ENCODE measurements at places on chromosomes 4 and X.

DNA sequence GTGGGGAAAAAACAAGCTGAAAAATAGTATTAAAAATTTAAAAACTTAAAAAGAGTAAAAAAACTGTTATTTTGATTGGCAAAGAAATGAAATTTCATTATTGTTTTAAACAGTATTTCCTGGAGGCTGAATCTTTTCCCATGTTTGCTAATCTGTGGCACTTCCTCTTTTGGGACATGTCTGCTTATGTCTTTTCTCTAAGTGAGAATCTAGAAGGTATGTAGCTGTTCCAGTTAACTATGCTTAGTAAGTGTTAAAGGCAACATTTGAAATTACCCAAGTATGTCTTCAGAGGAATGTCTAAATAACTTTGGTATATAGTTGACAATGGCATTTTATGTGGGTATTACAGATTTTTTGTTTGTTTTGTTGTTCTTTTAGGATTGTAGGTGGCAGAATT is 81.6 kb upstream of the TBC1D9 start:
- H3K27ac ChIP-seq, result no peak overlapping the region
- DNase-seq, result no peak
- H3K4me3 ChIP-seq, result no peak overlapping the region
- H3K27me3 ChIP-seq, result no peaks in the 10 kb centered on the region
- no peaks in the 10 kb centered on the region for H3K36me3 ChIP-seq

DNA sequence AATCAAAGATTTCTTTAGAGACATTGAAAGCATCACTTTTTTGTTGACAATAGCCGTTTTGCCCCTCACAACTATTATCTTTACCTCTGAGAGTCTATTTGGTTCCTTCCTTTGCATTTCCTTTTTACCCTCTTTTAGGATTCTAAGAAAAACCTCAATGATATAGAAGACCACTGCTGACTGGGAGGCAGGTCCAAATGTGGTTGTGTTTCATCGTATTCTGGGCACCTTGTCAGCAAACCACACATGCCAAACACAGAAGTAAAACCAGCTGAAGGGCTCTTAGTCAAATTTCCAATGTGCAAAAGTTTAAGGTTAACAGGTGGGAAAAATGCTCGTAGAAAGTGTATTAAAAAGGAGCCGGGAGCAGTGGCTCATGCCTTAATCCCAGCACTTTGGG is 5.1 kb upstream of the PRMT9 start:
- no peaks in the 10 kb centered on the region for H3K36me3 ChIP-seq
- H3K27ac ChIP-seq, result no peak overlapping the region
- DNase-seq, result no peak

GRCh38 chr4:117783716-117784115 is 250.6 kb upstream of the NDST3 start:
- DNase-seq, result no peak
- no peak overlapping the region for H3K27ac ChIP-seq
- no peak overlapping the region for H3K4me3 ChIP-seq
- no peaks in the 10 kb centered on the region for H3K36me3 ChIP-seq
- H3K27me3 ChIP-seq, result no peaks in the 10 kb centered on the region

GRCh38 chr4:54852602-54853001 is 194.8 kb downstream of the KIT start:
- no peaks in the 10 kb centered on the region for H3K4me1 ChIP-seq
- H3K36me3 ChIP-seq, result no peaks in the 10 kb centered on the region
- no peak overlapping the region for H3K27ac ChIP-seq
- no peak for DNase-seq
- H3K4me3 ChIP-seq, result no peak overlapping the region

GRCh38 chr4:148437439-148437838 is 4.8 kb downstream of the NR3C2 start:
- H3K4me1 ChIP-seq, result peaks cover 73% of the 10 kb centered on the region
- no peaks in the 10 kb centered on the region for H3K27me3 ChIP-seq
- H3K36me3 ChIP-seq, result no peaks in the 10 kb centered on the region
- no peak overlapping the region for H3K4me3 ChIP-seq
- DNase-seq, result no peak
- no peak overlapping the region for H3K27ac ChIP-seq

DNA sequence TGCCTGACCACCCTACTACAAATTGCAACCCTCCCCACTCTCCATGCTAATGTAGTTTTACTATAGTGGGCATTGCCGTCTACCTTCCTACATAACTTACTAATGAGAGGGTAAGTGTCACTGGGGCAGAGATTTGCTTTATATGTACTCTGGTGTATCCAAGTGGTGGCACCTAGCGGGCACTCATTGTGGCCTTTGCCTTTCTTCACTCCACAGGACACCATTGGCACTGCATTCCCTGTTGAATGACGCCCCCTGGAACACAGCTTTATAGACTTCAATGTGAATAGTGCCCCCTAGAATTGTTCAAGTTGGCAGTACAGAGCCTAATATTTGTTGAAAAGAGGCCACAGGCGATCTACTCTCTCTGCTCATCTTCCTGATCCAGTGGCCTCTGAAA is 215.8 kb downstream of the MID1IP1 start:
- no peaks in the 10 kb centered on the region for H3K4me1 ChIP-seq
- H3K27me3 ChIP-seq, result no peaks in the 10 kb centered on the region
- no peak for DNase-seq
- H3K27ac ChIP-seq, result no peak overlapping the region

DNA sequence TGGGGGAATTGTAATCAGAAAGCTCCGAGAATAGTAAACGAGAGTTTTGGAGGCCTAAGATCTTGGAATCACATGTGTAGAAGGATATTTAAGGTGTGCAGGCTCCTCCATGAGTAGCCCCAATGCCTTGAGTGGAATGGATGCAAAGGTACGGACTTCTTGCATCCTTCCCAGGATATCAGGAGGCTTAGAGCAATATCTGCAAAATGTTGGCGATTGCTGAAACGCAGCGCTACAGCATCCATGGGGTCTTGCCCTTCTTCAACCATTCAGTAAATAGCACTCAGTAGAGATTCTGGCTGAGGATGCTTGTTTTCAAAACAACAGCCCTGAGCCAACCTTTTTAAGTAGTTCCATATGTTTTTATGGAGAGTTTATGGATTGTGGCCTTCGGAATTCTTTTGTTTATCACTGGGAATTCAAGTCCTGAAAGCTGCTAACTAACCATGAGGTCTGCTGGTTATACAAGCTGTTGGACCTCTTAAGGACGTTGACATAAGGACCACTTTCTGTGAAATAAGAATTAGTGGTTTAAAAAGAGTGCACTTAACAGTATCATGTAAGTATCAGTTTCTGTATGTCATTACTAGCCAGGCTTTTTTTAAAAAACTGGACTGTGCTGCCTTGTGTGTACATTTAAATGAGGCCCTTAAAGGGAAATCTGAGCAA is 228.8 kb upstream of the PGRMC2 start:
- no peaks in the 10 kb centered on the region for H3K4me1 ChIP-seq
- no peaks in the 10 kb centered on the region for H3K36me3 ChIP-seq
- no peak overlapping the region for H3K4me3 ChIP-seq
- peak overlapping the region; percentile 60 for H3K27ac ChIP-seq
- H3K27me3 ChIP-seq, result no peaks in the 10 kb centered on the region

GRCh38 chr4:126470862-126471261 is 1156.1 kb downstream of the FAT4 start:
- no peak overlapping the region for H3K4me3 ChIP-seq
- no peak overlapping the region for H3K27ac ChIP-seq

DNA sequence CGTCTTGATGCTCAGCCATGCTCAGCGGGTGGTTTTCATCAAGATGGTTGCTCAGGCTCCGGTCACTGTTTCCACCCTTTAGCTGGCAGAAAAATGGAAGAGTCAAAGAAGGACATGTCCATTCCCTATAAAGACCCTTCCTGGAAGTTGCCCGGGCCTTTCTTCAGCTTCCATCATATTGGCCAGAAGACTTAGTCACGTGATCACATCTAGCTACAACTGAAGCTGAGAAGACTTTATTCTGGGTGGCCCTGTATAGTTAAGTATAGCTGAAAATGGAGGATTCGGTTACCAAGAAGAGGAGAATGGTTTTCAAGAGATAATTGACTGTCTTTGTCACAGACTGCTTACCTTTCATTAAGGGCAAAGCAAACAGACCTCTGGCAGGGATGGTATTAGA is 296.7 kb upstream of the CASK start:
- no peaks in the 10 kb centered on the region for H3K36me3 ChIP-seq
- no peak overlapping the region for H3K27ac ChIP-seq
- DNase-seq, result no peak
- no peaks in the 10 kb centered on the region for H3K27me3 ChIP-seq

- H3K36me3 ChIP-seq, result no peaks in the 10 kb centered on the region
- H3K27me3 ChIP-seq, result no peaks in the 10 kb centered on the region
Observed at GRCh38 chr4:144649646-144650045, 3.7 kb downstream of the HHIP start.

DNA sequence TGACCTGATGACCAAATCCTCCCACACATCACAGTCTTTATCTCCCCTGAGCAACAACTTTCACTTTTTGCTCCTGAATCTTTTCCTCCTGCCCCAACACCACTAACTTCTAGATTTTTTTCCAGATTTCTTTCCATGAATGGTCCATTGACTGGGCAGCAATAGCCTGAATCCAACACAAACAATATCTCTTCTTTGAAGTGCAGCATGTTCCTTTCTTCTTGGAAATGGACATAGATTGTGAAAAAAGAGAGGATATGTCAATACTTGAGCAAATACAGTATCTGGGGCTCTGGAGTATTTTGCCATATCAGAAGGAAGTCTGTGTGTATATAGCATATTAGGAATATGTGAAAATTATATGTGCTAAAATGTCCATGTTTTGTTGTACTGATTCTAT is 55.2 kb downstream of the CDS1 start:
- no peak overlapping the region for H3K4me3 ChIP-seq
- no peak overlapping the region for H3K27ac ChIP-seq
- no peak for DNase-seq
- no peaks in the 10 kb centered on the region for H3K4me1 ChIP-seq

- no peak for DNase-seq
- H3K27ac ChIP-seq, result no peak overlapping the region
- H3K4me1 ChIP-seq, result no peaks in the 10 kb centered on the region
- no peak overlapping the region for H3K4me3 ChIP-seq
- H3K27me3 ChIP-seq, result no peaks in the 10 kb centered on the region
- H3K36me3 ChIP-seq, result no peaks in the 10 kb centered on the region
Observed at GRCh38 chr4:55503169-55503568, 43.5 kb downstream of the CLOCK start.

GRCh38 chrX:80423744-80424143 is 3.5 kb downstream of the TENT5D start:
- H3K4me1 ChIP-seq, result no peaks in the 10 kb centered on the region
- no peak for DNase-seq
- H3K27me3 ChIP-seq, result no peaks in the 10 kb centered on the region
- H3K27ac ChIP-seq, result peak overlapping the region; percentile 43

DNA sequence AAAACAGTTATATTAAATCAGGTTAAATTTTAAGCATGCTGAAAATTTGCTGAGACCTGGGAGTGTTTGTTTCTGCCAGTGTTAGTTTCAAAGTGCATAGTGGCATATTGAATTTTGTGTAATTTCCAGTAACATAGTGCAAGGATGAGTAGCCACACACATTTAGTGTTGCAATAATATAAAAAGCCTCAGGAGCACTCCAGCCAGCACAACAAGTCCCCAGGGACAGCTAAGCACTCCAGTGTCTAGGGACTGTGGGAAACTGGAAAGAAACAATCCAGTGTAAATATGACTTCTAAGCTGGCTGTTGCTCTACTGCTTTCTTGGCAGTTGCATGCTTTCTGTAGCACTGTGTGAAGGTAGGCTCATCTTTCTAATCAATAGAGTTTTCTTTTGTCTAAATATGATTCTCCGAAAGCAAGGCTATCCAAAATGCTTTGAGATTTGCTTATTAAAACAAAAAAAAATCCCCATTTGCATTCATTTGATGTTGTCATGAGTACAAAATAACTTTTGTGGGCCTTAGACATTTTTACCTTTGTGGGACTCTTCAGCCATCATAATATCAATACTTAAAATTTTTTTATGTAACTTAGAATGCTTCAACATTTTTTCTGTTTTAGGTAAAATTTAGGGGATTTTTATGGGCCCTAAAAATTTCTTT is 24.2 kb upstream of the CXCL2 start:
- no peaks in the 10 kb centered on the region for H3K36me3 ChIP-seq
- DNase-seq, result no peak
- no peak overlapping the region for H3K4me3 ChIP-seq
- no peak overlapping the region for H3K27ac ChIP-seq

DNA sequence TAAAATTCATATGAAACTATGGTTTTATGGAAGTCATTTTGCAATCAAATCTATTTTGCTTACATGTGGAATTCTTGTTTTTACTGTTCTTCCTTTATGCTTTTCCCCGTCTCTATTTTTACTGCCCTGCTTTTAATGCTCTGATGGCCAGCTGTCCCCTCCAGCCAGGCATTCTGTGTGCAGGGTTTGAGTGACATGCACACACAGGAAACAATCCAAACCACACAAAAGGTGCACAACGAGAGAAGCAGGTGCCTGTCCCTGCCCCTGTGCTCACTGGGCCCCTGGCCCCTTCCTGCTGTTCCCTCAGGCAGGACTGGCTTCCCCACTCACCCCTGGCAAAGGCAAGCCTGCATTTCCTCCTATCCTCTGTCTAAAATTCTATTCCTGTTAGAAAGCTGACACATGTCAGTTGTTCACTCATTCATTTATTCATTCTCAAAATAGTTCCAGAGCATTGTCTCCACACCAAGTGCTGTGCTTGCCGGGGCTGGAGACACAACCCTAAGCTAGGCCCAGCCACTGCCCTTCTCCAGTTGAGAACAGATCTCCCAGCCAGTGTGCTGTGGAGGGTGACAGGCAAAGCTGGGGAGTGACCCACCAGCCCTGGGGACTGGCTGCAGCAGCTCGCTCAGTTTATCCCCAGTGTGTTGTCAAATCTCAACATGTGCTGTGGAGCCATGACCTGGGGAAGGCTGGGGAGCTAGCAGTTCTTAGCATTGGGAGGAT is 346.3 kb downstream of the FBXW7 start:
- H3K36me3 ChIP-seq, result no peaks in the 10 kb centered on the region
- no peak overlapping the region for H3K4me3 ChIP-seq
- H3K27ac ChIP-seq, result no peak overlapping the region

DNA sequence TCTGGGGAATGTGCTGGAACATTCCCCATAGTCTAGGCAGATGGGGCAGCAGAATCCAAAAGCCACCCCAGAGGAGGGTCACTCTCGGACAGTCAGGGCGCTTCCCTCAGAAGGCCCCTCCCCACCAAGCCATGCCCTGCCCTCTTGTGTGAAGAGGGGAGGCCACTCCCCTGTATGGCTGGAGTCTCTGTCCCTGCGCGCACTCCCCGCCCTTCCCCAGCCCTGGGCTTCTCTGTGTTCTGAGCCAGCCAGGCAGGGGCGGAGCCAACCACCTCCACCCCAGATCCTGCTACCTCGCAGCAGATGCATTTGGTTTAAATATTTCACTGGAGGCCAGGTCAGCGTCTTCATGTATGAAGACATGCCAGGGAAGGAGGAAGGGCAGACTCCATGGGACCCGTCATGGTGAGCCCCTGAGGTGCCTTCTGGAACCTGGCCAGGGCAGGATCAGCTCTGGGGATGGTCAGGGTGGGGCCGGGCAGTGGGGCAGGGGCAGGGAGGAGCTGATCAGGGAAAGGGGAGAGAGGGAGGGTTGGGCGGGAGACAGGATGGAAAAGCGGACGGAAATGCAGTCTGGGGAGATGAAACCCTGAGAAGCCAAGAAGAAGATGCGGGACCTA is 107.3 kb downstream of the ADRA2C start:
- DNase-seq, result peak; percentile 33
- H3K27ac ChIP-seq, result no peak overlapping the region

Measured in CD8-positive, alpha-beta memory T cell (primary cell).